ENCODE measurements at places on chromosomes 4 and X. TPM values are rescaled to one million over a fixed set of nuclear protein-coding genes. Genes with fewer than 3 reads are reported as not detected.

Gene AFF2
- total RNA-seq: 1.5 TPM

DNA sequence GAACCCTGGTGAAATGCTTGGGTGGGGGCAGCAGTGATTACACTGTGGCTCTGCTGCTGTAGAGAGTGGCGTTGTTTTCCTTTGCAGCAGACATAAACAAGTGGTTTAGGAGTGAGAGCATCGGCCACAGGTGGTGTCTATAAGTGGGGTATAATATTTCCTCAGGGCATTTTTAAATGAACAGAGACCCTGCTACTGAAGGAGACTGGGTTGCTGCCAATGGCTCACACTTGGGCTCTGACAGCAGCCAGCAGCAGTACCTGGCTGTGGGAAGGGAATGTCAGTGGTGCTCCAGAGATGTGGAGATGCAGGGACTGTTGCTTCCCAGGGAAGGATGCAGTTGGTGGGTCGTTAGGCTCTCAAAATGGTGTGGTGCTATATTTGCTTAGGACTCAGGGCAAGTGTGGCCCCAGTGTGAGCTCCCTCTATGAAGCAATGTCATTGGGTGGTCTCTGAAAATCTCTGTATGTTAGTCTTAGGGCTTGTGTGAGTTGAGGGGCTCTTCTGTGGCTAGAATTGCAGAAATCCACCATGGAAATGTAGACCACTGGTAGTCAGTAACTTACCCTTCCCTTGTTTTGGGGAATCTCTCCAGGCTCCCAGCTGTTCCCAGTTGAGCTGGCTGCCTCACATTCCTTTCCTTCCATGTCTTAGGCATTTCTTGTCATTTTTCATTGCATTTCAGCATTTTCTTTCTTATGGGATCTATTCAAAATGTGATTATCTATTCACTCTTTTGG lies 1023.0 kb upstream of the GRID2 start:
- no peak for DNase-seq

Gene ERVMER34-1
- total RNA-seq: not detected

DNA sequence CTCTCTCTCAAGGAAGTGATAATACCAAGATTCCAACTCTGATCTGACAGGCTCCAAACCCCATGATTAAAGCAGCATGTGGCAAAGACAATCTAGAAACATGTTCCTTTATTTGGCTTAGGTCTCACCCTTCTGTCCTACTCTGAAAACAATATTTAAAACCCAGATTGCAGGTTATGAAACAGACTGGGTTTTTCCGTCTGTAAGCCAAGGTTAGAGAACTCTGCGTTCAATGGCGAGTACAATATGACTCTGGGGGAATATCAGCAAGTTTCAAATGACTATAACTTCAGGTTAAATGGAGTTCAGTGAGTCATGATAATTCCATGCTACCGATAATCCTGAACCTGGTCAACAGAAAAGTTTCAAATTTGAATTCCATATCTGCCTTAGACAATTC lies 50.8 kb downstream of the ANAPC10 start:
- no peak for DNase-seq

- no peak for DNase-seq
These were observed 25.6 kb downstream of the SPRY1 start for GRCh38 chr4:123421937-123422781.

- no peak for DNase-seq
These were observed 132.8 kb downstream of the PDGFC start for GRCh38 chr4:156838761-156839160.

DNA sequence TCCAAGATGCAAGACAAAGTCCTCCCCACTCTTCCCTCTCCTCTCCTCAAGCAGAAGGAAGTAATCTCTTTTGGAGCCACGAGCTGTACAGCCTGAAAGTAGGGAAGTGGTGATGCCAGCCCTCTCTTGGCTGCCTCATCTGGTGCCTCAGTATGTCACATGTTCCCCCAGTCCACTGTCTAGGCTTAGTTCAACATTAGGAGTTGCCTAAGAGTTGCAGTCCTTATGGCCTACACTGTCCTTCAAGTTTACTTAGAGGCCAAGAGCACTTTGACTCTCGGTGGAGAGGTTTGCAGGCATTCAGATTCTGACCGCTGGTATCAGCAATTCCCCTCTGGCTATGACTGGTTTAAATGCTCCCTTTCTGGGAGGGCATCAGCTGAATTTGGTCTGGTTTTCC lies 735.6 kb downstream of the GLUD2 start:
- DNase-seq: no peak

All from activated T-helper 1 cell treated with anti-CD3 and anti-CD28 coated beads, Interleukin-12 subunit alpha, Interleukin-12 subunit beta, Interleukin-2, Interleukin-4 antibody, amounts not matched to agents 30 ng/mL and 10 ng/mL and 1 ng/mL, durations not matched to agents 14 hours and 24 hours and 36 hours (primary cell).